ENCODE measurements at places on chromosomes 7 and 10.

DNA sequence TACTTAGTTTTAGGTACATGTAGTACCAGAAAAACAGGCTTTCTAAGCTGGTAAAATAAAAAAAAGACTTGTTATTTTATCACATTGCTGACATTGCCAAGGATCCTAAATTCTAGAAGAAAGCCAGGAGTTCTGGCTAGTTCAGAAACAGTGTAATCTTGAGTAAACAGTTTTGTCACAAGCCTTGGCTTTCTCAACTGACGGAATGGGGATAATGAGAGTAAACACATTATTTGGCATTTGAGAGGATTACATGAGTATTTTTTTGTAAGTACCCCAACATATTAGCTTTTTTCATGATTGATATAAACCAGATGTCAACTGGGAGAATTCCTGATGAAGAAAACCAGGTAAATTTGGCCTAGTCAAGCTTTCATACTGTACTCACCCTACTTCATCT, 269.8 kb downstream of the SORCS1 start:
- DNase-seq = no peak

- DNase-seq = no peak
Observed at GRCh38 chr10:70054902-70055301, 2.3 kb downstream of the MACROH2A2 start.

DNA sequence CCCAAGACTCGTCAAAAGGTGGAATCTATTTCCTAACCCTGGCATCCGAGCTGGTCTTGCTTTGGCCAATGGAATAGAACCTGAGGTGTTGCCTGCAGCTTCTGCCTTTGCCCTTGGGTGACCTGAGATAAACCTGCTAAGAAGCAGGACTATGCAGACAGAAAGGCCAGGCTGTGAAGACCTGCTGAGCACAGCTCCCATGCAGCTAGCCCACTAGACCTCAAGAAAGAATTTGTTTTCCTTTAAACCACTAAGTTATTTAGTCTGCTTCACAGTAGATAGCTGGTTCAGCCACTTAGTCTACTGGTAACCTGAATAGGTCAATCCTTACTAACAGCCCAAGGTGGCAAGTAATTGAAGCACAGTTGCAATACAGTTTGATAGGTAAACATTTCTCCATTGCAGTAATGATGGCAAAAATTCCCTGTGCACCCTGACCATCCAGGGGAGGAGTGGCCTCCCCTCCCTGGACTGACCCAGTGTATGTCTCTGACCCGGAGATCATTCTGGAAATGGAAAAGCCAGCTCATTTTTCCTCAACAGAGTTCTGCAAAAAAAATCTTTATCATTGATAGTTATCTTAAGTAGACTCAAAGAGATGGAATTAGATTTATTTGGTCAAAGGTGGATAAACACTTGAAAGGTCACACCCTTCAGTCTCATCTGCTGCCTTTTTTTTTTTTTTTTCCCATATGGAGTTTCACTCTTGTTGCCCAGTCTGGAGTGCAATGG, 20.0 kb downstream of the TNS3 start:
- no peak for DNase-seq

DNA sequence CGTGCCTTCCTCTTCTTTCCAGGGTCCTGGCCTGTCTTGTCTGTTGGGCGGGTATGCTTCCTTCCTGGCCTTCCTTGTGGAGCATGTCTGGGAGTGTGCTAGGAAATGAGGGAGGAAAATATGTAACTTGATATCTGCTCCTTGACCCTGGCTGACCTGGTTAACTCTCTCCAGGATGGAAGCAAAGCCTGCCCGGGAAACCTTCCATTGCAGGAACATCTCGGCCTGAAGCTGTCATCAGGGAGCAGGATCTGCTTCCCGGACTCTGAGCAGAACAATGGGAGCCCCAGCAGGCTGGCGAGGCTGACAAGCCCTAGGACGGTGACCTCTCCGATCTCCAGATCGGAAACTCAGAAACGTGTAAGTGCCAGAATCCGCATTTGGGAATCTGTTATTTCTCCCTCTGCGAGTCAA, 340.3 kb downstream of the FRMD4A start:
- no peak for DNase-seq

DNA sequence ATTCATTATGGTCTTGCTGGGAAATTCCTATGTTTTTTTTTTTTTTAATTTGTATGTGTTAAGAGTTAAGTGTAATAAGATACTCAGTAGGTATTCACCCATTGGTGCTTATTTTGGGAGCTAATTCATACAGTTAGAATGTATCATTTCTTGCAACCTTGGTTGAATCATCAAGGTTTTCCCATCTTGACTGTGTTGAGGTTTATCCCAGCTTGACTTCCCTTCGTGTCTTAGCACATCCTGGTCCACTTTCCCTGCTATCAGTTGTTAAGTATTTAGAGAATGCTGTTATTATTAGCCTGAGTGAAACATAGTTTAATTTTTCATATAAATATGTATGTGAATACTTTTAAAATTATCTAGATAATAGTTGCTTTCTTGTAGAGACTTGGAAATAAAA, 20.8 kb downstream of the RALA start:
- DNase-seq = no peak

DNA sequence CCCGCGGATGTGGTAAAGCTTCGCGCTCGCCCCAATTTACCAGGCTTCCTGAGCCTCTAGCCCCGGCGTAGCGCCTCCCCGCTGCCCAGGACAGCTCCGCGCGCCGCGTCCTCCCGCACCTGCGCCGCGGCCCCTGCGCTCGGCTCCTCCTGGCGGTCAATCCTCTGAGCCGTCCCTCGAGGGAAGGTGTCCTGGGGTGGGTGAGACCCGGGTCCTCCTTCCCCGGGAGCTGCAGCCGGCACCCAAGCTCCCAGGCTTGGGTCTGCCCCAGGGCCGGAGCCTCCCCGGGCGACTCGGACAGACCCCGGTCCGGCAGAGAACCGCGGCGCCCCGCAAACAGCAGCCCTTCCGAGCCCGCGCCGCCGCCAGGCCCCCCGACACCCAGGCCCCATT, 512 bp downstream of the OSBPL3 start:
- peak; percentile 83 for DNase-seq

DNA sequence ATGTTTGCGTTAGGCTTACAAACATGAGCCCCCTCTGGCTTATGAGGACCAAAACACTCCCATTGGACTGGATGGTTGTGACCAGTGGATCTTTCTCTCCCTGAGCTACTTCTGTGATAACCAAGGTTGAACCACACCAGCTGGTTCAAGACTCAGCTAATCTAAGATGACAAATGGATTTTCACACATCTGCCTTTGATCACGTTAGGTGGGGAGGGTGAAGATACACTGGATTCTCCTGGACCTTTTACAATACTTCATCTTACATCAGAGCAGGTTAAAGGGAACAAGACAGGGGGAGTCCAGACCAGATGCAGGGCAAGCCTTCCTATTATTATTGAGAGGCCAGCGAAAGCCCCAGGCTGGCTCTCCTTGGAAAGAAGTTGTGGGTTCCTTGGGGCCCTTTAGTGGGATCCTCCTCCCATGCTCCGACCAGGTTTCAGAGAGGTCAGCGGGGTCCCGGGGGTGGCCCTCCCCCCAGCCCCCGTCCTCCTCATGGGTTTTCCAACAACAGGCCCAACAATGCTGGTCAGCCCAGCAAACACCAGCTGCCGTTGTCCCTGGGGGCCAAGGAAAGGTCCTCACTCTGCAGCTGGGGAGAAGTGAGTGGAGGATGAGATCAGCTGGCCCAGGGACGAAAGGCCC, 2.8 kb downstream of the GFRA1 start:
- no peak for DNase-seq

- no peak for DNase-seq
Observed at GRCh38 chr7:118082506-118082905, 101.5 kb upstream of the LSM8 start.

DNA sequence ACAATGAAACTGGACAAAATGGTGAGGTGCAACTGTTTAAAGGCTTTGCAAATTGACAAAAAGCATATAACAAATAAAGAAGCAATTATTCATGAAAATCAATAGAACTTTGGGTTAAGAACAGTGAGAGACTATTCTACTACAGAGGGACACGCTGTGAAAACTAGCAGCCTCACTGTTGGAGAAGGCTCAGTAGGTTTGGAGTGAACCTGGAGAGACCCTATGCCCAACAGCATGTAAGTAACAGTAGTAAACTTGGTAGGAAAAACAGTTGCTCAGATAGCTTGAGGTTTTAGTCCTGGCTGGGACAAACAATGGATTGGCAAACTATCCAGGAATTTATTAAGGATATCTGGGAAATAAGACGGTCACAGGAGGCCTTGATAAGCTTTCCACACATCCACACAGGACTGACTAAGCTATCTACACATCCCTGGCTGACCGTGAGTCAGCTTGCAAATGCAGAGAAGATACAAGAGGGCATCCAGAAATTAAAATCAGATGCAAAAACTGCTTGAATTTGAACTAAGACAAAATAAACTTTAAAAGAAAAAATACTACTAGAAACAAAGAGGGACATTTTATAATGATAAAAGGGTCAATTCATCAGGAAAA, 15.9 kb downstream of the FAM149B1 start:
- no peak for DNase-seq

DNA sequence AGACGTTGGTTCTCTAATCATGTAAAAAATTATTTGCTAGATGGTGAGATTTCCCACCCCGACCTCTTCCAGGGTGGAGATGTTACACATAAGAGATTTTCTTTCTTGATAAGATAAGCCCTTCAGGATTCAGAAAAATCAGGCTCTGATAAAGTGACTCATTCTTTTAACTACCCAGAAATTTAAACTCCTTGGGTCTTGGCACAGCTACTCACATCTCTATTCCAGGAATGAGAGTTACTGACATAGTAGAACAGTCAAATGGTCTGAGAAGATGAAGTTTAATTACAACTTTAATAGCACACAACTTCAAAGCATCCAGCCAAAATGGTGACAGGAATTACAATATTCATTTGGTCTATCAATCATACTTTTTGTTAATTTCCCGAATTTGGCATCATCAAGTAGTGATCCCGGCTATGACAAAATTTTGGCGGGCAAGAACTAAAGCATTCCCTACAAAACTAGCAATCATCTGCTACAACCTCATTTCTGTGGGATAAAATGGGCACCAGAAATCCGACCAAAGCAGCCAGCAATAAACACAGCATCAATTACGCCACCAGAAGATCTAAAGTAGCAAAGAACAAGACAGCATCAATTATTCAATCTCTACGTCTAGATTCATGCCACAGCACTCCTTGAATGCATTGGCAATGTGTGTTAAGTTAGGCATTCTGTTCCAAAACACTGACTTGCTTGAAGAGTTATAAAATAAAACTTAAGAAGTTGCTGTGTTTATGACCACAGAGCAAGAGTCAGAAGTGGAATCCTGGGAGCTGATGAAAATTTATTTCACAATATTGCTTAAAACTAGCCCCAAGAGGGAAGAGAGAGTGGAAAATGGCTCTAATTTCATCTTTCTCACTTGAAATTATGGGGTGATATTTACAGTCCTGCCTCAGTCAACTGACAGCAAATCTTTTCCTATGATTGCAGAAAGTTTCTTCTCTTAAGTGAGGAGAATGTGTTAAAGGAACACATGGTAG, 565.7 kb upstream of the ANKRD30A start:
- DNase-seq = no peak

DNA sequence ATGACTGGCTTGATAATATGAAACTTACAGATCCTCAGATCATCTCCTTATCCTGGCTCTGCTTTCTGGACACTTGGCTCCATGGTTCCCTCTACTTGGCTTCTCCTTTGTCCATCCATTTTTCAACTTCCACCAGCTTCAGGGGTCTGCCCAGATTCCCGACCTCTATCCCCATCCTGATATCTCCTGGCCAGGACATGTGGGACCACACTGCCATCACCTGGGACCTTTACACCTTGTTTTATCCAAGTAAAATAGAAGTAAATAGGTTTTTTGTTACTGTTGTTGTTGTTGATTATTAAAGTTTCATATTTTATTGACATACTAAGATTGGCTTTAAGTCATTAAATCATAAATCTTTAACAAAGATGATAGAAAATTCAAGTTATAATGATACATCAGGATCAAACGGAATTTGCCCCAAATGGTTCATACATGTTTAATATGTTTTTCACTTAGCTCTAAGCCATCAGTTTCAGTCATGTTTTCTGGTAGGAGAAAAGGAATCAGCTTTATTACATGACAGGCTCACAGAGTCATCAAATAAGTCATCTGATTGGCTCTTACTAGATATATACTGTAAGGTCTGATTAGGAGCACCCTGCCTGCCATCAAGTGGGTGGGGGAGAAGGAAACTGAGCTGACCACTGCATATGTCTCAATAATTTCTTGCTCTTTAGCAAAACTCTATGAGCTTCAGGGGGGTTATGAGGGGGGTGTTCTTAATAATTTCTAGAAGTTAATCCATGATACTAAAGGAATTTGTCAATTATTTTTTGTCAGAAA, 111.5 kb upstream of the AHR start:
- DNase-seq = no peak

DNA sequence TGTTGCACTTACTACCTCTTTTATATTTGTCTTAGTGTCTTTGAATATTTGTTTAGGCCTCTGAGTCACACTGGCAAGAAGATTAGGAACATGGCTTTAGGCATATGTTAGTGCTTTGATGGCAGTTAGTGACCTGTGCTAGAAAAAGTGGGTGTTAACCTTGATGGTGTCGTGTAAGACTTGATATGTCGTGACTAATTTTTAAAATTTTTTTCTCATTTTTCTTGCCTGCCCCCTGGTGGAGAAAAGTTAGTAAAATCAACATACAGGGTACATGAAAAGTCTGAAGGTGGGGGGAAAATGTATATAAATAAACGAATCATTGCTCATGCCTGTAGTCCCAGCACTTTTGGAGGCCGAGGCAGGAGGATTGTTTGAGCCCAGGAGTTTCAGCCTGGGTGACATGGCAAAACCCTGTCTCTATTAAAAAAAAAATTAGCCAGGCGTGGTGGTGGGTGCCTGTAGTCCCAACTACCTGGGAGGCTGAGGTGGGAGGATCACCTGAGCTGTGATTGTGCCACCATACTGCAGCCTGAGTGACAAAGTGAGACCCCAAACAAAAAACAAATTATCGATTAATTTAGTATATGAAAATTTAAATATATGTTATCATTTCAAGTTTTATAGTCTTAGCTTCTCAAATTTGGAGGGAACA, 44.6 kb downstream of the TAX1BP1 start:
- DNase-seq = peak; percentile 7

- no peak for DNase-seq
Observed at GRCh38 chr10:125135771-125136035, 24.7 kb downstream of the CTBP2 start.

- no peak for DNase-seq
Observed at GRCh38 chr7:88746126-88746525, 13.4 kb upstream of the ZNF804B start.

DNA sequence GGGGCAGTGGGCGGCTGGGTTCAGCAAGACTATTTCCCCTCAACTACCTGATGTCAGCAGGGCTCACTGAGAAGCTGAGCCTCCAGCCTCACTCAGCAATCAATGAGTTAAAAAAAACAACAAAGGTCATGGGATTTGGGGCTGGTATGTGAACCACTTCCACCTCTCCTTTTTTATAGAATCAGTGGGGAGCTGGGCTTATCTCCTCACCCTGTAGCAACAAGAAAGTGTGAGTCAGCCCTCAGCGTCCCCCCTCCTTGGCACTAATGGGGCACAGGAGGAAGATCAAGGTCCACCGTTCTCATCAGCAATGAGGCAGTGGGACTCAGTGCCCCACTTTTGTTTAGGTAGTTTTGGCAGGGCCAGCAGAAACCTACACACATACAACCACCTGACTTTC, 823.5 kb upstream of the POM121L12 start:
- no peak for DNase-seq

- DNase-seq = no peak
Observed at GRCh38 chr7:122983261-122983660, 12.2 kb downstream of the TAS2R16 start.

- no peak for DNase-seq
Observed at GRCh38 chr10:133297504-133297903, 11.2 kb downstream of the TUBGCP2 start.

- DNase-seq = no peak
Observed at GRCh38 chr7:107528461-107528860, 35.3 kb downstream of the COG5 start.
